HCT116 (cell line): ENCODE measurements at places on chromosomes 2 and 18. TPM values are rescaled to one million over a fixed set of nuclear protein-coding genes. Genes with fewer than 3 reads are reported as not detected.

DNA sequence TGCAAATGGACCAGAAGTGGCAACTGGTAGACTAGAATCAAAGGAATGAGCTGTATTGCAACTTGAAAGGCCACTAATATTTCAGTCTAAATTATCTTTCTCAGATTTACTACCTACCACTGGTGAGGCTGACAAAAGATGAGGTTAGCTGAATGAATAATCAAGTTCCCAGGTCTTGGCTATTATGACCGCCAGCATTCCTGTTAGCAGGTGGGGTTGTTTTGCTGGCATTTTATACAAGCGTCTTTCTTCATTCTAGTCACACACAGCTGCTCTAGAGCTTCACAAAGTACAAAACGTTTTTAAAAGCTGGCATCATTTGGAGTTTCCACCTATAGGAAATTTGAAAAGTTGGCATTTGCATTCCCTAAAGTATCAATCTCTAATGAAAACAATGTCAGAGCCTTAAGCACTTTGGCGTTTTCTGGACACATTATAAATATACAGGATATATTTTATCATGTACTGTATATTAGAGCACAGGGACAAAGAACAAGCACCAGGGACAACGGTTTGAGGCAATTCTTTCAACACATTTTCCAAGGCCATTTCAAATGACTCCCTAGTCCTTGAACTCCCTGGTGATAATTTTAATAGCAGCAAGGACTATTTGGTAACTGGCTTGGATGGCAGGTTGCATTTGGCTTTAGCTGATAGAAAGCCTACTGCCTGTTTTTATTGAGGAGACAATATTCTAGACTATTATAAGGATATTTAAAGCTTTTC, 410.2 kb upstream of the CHST9 start:
- no peak overlapping the region for H3K4me3 ChIP-seq
- H3K27me3 ChIP-seq: no peaks in the 10 kb centered on the region
- DNase-seq: no peak
- no peaks in the 10 kb centered on the region for H3K36me3 ChIP-seq

The YIPF4 gene
- total RNA-seq: 29.8 TPM

The STPG4 gene
- total RNA-seq: 10.6 TPM

DNA sequence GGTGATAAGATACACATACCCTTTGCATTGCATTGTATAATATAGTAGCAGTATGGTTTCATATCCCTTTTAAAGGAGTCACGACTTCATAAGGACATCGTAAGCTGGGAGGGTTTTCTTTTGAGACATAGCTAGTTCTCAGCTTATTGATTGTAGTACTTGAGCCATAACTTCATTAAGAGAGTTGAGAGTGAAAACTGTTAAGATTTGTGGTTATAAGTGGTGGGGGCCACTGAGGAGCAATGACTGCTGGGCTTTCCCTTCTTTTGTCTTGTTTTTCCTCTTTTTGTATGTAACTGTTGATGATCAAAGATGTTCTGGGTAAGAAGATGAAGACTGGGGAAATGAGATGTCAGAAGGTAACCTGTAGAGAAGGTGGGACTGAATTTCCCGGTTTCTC, 11.0 kb downstream of the EIF5B start:
- no peaks in the 10 kb centered on the region for H3K36me3 ChIP-seq
- no peak overlapping the region for H3K4me3 ChIP-seq
- no peaks in the 10 kb centered on the region for H3K27me3 ChIP-seq
- no peak overlapping the region for H3K27ac ChIP-seq
- no peak for DNase-seq
- H3K4me1 ChIP-seq: no peaks in the 10 kb centered on the region

The PTPRN gene
- not detected for total RNA-seq

DNA sequence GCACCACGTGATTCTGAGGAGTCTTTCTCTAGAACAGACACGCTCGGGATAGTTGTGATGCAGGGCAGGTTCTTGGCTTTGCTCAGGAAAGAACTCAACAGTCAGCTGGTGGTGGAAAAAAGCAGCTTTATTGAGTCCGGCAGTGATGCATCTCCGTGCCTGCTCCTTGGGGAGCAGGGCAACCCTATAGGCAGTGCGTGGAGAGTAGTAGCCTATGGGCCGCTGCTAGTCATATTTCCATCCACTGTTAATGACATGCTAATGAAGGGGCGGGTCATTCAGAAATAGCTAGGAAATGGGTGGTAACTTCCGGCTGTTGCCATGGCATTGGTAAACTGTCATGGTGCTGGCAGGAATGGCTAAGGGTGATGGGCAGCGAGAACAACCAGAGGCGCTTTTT, 11.6 kb upstream of the ACKR3 start:
- no peak for DNase-seq
- peaks cover 5% of the 10 kb centered on the region; the same call in 1 of the 2 replicates for H3K27me3 ChIP-seq
- no peak overlapping the region for H3K27ac ChIP-seq
- no peaks in the 10 kb centered on the region for H3K36me3 ChIP-seq
- H3K4me1 ChIP-seq: no peaks in the 10 kb centered on the region
- H3K4me3 ChIP-seq: no peak overlapping the region

The TBC1D8 gene
- total RNA-seq: 44.0 TPM

DNA sequence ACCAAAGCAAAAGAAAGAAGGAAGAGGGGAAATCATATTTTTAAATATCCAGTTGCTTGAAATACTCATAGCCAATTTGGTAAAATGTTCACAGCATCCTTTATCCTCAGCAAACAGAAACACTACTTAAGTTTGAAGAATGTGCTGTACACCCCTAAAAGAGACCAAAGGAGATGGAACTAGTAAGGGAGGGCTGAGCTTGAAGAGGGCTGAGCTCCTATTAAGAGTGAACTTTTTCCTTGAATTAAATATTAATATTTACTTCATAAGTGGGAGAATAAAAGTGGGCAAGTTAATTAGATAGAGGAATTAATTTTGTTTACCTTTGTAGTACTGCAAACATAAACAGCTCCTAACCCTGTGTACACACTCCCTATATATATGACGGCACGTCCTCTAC, 7.0 kb downstream of the EVX2 start:
- H3K4me3 ChIP-seq: no peak overlapping the region
- no peaks in the 10 kb centered on the region for H3K4me1 ChIP-seq
- no peaks in the 10 kb centered on the region for H3K27me3 ChIP-seq
- no peaks in the 10 kb centered on the region for H3K36me3 ChIP-seq
- DNase-seq: no peak

GRCh38 chr2:166916987-166917386, 28.7 kb downstream of the XIRP2 start:
- DNase-seq: no peak
- H3K36me3 ChIP-seq: no peaks in the 10 kb centered on the region
- H3K4me3 ChIP-seq: no peak overlapping the region
- no peak overlapping the region for H3K27ac ChIP-seq
- no peaks in the 10 kb centered on the region for H3K4me1 ChIP-seq
- no peaks in the 10 kb centered on the region for H3K27me3 ChIP-seq

The PDE6D gene
- total RNA-seq: 26.6 TPM

DNA sequence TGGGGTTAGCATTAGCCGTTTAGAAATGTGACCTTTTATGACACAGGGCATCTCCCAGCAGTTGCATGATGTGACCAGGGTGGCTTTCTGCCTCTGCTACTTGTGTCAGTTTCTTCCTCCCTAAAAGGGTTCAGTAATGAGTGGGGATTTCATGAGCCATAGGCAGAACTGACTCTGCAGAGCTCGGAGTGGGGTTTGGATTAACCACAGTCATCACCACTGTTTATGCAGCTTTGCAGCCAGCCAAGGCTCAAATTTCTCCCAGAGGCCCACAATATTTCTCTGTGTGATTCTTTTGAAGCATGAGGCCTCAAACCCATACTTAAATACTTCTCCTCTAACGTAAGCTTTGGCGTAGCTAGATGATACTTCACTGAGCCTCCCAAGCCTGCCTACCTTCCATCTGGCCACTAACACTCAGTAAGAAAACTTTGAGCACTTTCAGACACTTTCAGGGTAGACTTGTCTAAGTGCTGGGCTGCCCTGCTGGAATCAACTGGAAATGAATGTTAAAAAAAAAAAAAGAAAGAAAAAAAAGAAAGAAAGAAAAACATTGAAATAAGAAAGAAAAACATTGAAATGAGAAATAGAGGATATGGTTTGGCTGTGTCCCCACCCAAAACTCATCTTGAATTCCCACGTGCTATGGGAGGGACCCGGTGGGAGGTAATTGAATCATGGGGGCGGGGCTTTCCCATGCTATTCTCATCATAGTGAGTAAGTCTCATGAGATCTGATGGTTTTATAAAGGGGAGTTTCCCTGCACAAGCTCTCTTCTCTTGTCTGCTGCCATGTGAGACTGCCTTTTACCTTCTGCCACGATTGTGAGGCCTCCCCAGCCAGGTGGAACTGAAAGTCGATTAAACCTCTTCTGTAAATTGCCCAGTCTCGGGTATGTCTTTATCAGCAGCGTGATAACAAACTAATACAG, 11.5 kb upstream of the LAPTM4A start:
- DNase-seq: no peak
- no peaks in the 10 kb centered on the region for H3K36me3 ChIP-seq
- no peak overlapping the region for H3K4me3 ChIP-seq
- H3K4me1 ChIP-seq: no peaks in the 10 kb centered on the region; the same call in 1 of the 2 replicates
- no peak overlapping the region for H3K27ac ChIP-seq

The CCDC68 gene
- total RNA-seq: 6.6 TPM

DNA sequence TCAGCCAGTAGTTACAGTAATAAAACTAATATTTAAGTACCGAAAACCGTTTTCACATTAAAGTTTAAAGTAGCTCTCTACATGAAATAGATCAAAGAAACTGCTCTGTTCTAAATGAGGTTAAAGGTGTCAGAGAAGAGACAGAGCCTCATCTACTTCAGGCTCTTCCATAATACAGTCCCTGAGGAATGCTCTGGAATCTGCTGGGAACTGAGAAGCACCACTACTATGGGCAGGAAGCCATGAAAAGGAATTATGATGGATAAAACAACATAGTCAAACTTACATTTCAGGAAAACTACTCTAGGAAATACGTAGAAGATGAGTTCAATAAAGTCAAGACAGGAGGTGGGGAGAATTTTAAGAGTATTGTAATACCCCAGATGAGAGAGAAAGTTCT, 60.0 kb downstream of the ROCK1 start:
- no peaks in the 10 kb centered on the region for H3K27me3 ChIP-seq
- no peak overlapping the region for H3K4me3 ChIP-seq
- no peak overlapping the region for H3K27ac ChIP-seq
- no peaks in the 10 kb centered on the region for H3K36me3 ChIP-seq
- no peaks in the 10 kb centered on the region for H3K4me1 ChIP-seq

DNA sequence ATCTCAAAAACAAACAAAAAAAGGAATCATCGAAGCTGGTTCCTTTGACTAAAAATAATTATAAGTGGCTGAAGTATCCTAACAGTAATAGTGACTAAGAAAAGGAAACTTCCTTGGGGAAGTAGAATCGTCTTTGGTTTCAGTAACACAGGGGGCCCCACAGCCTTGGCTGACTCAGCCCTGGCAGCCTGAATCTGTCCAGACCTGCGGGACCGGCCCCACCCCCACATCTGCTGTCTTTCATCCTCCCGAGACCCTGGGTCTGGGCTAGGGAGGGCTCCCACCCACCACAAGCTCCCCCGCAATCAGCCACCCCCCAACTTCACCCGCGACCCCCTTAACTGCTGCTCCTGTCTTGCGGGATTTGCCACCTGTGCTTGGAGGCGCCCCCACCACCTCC, 1452.6 kb upstream of the ACVR2A start:
- H3K4me1 ChIP-seq: no peaks in the 10 kb centered on the region
- no peak overlapping the region for H3K27ac ChIP-seq
- no peaks in the 10 kb centered on the region for H3K36me3 ChIP-seq
- H3K27me3 ChIP-seq: no peaks in the 10 kb centered on the region
- no peak overlapping the region for H3K4me3 ChIP-seq

The ZNF804A gene
- 0.61 TPM for total RNA-seq

DNA sequence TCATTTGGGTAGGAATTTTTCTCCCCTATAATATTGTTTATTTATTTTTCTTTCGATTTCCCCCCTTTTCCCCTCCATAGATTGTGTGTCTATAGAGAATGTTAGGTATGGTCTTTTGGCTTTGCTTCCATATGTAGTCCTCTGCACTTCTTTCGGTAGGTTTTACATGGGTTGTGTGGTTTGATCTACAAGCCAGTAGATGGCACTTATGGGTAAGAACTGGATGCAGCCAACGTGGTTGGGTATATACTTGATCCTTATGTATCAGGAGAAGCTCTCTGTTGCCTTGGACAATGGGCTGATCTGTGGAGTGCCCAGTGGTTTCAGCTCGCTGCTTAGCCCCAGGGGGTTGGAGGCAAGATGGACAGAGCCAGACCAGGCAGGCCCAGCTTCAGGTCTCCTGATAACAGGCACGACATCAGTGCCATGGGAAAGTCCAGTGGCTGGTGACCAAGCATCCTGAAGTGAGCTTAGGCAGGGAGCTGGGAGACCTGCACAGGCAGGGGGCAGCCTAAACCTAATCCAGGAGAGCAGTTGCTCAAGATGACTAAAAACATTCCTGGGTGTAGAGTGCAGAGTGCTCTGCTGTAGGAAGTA, 488.3 kb downstream of the CCDC85A start:
- no peak for DNase-seq
- no peaks in the 10 kb centered on the region for H3K36me3 ChIP-seq
- H3K4me1 ChIP-seq: no peaks in the 10 kb centered on the region
- no peak overlapping the region for H3K4me3 ChIP-seq
- H3K27ac ChIP-seq: no peak overlapping the region
- no peaks in the 10 kb centered on the region for H3K27me3 ChIP-seq

DNA sequence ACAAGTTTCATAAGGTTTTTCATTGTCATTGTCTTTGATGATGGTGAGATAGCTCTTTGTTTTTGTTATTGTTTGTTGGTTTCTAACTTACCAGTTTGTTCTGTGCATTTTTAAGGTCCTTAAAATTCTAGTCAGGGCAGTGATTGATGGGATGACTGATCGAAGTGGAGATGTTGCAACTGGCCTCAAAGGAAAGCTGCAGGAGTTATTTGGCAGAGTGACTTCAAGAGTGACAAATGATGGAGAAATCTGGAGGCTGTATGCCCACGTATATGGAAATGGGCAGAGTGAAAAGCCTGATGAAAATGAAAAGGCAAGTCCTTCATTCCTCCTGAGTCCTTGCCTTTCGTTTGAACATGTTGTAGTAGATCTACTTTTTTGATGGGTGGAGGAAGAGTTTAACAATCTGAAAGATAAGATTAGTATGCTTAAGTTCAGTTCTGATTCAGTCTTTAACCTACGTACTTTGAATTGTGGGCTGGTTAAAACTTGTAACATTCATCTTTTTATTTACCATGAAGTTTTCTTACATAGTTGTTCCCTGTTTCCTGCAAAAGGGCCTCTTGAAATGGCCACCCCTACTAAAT, 135.8 kb upstream of the LTBP1 start:
- no peaks in the 10 kb centered on the region for H3K4me1 ChIP-seq
- no peaks in the 10 kb centered on the region for H3K36me3 ChIP-seq
- H3K27me3 ChIP-seq: no peaks in the 10 kb centered on the region

The ALK gene
- total RNA-seq: not detected

- no peak overlapping the region for H3K4me3 ChIP-seq
- H3K27me3 ChIP-seq: no peaks in the 10 kb centered on the region
- H3K36me3 ChIP-seq: no peaks in the 10 kb centered on the region
Observed at GRCh38 chr2:149098701-149099100, 60.2 kb downstream of the LYPD6B start.

The KCNIP3 gene
- 3.1 TPM for total RNA-seq

The C2orf74 gene
- total RNA-seq: not detected

GRCh38 chr18:13539843-13540476, 186.4 kb downstream of the FAM210A start:
- peaks cover 14% of the 10 kb centered on the region; the same call in 1 of the 2 replicates for H3K27me3 ChIP-seq
- H3K27ac ChIP-seq: no peak overlapping the region
- DNase-seq: no peak
- no peaks in the 10 kb centered on the region for H3K4me1 ChIP-seq
- no peaks in the 10 kb centered on the region for H3K36me3 ChIP-seq
